ENCODE measurements at places on chromosomes 13 and 19.

DNA sequence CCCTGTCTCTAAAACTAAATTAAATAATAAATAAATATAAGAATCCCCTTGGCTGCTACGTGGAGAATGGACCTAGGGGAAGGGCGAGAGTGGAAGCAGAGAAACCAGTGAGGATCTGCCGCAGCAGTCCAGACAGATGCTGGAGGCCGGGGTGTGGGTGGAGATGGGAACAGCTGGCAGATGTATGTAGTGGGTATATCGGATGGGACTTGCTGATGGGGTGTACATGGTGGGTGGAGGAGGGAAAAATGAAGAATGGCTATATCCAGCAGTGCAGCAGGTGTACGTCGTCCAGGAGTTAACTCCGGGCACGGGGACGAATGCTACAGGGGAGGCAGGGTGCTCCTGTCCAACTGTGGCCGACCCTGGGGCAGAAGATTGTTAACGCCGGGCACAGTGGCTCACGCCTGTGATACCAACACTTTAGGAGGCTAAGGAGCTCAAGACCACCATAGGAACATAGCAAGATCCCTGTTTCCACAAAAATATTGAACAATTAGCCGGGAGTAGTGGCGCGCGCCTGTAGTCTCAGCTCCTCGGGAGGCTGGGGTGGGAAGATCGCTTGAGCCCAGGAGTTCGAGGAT lies 654 bp downstream of the CEP89 start:
- DNase-seq = no peak

DNA sequence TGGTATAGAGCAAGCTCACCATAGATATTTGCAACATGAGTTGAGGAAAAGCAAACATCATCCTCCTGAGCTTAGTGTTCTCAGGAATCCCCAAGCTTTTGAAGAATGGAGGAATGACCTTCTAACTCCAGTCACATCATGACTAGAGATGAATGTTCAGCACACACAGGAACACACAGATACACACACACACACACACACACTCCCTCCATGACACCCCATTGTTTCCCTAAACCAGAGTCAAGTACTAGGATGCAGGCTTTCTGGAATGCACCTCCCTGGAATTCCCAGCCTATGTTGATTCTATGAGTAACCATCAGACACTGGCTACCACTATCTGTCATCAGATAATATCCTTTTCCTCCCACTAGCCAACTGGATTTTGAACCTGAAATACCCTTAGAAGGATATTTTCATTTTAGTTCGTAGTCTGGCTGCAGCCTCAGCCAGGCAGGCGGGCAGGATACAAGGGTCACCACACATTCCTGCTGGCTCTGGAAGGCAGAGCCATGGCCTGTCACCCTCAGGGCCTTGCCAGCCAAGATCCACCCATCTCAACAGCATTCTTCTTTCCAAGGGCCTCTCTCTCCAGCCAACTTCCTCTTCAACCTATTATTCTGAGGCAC lies 162.4 kb downstream of the FOXO1 start:
- no peak for DNase-seq

- no peak for DNase-seq
These were observed 16.6 kb upstream of the LRCH1 start for GRCh38 chr13:46536341-46536740.

DNA sequence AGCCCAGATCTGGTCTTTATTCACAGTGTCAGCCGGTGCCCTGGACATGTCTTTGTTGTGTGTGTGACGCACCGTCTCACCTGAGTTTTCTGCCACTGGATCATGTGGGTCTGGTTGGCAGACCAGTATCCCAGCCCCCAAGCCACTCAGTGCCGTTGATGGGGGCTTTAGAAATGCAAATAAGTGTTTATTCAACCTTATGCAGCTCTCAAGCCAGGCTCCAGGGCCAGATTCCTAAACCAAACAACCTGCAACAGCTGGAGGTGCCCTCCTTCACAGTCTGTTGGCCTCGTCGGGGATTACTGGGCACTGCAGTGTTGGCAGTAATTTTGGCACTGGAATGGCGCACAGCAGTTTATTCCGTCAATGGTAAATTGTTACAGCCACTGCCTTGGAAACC lies 21.6 kb downstream of the FAM124A start:
- no peak for DNase-seq

- no peak for DNase-seq
These were observed 9.6 kb downstream of the PRR22 start for GRCh38 chr19:5774921-5775320.

DNA sequence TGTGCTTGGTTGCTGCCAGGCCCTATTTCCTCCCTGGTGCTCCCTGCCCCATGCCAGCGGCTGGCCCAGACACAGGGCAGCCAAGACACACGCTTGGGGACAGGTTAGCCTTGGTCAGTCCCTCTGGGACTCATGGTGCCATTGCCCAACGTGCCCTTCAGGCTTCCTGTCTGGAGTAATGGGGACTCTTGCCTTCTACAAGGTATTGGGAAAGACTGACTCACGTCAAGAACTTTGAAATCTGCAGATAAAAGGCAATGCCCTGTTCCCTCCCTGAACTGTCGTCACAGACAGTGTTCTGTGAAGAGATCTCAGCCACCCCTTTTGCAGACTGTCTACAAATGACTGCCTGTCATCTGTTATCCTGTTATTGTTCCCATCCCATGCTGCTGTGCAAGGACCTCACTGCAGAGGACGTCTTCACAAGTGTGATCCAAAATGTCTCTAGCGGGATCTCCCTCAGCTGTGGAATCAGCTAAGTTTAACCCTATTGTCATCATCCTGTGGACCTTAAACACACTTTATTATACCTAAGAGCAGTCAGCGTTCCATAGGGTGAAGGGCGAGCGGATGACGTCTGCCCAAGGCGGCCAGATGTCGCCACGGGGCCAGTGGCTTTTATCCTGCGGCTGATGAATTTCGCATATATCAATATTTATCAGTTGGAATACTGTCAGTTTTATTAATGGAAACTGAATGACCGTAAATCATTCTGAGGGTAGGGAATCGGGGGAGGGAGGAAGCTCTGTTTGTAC lies 59.0 kb downstream of the GSX1 start:
- DNase-seq = no peak

All from CD4-positive, alpha-beta T cell treated with Interleukin-21 for 1 hour (primary cell).